Femur (tissue), 1 donor: ENCODE measurements at places on chromosomes 12 and 14.

GRCh38 chr14:38496092-38496491 lies 240.2 kb upstream of the CLEC14A start:
- no peak for DNase-seq

DNA sequence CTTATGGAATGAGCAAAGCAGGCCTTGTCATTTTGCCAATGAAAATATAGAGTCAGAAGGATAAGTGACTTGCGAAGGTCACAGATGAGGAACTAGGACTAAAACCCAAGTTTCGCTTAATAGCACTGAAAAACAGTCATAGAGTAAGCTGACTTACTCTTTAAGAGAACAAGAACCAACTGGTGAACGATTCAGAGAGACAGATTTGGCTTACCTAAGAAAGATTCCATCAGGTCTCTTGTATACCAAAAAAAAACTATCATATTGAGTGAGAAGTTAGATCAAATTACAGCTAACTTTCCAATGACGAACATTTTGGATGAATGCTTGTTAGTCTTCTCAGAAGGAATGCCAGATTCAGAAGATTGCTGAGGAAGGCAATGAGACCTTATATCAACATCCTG lies 74.2 kb downstream of the ZFC3H1 start:
- DNase-seq = no peak

DNA sequence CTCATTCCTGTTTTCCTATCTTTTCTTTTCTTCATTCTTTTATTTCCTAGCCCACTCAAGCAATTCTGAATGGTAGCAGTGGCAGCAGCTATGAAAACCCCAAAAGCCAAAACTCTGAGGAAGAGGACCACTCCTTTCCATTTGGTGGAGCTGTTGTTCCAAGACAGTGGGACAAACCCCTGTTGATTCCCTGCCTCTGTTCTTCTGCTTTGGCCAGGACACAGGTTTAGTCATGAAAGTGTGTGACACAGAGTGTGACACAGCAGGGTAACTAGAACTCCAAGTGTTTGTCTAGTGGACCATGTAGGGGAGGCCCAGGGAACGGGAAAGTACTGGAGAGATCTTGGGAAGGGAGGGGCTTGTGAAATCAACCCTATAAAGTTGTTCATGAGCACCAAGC lies 71.1 kb downstream of the PTCSC3 start:
- DNase-seq = no peak

DNA sequence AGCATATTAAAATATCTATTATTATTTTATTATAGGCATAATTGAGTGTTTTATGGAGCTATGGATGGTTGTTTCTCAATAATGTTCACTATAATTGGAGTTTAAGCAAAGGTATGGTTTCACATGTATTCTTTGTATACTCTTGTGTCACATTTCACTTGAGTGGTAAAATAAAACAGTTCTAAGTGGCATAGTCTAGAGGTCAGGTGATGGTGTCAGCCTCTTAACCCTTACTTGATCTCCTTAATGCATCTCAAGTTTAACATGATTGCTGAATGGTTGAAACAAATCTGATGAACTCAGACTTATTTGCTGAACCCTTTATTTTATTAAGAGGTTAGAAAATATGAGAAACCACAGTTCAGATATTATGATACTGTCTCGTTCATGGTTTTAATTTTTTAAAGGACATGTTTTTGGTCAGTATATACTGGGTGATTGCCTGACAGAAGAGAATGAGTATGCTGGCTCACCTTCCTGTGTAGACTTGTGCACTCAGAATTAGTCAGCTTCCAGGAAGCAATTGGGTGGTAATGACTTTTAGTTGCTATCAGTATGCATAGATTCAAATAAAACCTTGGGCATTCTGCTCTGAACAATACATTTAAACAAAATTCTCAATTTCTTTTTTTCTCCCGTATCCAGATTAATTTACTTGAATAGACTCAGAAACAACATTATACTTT lies 464.6 kb downstream of the PCNX1 start:
- DNase-seq = no peak

- DNase-seq = no peak
These were observed 465.3 kb downstream of the RAD51B start for GRCh38 chr14:68284834-68285233.

GRCh38 chr14:80927083-80927989 lies 14.2 kb downstream of the CEP128 start:
- no peak for DNase-seq

- no peak for DNase-seq
These were observed 442.7 kb downstream of the BTG1 start for GRCh38 chr12:91702843-91703425.

- DNase-seq = no peak
These were observed 11.3 kb downstream of the TSFM start for GRCh38 chr12:57793920-57794319.

DNA sequence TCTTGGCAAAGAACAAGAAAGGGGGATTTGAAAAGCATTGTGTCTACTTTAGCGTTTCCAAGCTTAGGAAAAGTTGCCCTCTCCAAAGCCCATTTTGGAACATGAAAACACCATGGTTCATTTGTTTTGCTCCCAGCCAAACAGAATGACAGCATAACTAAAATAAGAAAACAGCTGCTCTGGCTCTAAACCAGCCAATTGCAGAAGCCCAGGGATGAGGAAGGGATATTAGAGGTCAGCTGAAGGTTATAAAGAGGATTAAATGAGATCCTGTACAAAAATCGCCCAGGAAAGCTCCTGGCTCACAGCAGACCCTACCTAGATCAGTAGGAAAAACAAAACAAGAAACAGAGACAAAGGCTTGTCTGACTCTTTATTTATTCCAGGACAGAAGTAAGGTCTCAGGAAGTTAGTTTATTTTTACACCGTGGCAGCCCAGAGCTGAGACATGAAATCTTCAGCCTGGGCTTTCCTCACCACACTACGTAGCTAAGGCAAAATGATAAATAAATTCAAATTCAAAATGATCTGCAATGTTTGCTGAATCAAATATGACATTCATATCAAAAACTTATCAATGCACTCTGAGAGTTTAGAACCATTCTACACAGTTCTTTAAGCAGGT lies 25.9 kb downstream of the SPX start:
- DNase-seq = peak; percentile 67

- DNase-seq = no peak
These were observed 4.5 kb upstream of the AQP2 start for GRCh38 chr12:49946086-49946485.

DNA sequence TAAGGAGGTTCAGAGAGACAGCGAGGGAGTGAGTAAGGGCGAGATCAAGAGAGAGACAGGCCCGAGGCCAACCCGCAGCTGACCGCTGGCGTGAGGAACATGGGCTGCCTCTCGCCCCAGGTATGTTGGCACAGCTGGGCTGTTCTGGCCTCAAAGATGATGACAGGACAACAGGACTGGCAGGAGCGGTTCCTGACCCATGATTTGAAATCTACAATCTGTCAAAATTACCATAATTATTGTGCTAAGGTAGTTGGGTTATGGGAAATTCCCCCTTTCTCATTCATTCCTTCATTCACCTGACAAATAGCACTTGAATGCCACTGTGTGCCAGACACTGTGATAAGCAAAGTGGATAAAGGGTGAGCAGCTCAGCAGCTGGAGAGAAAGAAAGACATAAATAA lies 5.1 kb upstream of the ENDOU start:
- no peak for DNase-seq

DNA sequence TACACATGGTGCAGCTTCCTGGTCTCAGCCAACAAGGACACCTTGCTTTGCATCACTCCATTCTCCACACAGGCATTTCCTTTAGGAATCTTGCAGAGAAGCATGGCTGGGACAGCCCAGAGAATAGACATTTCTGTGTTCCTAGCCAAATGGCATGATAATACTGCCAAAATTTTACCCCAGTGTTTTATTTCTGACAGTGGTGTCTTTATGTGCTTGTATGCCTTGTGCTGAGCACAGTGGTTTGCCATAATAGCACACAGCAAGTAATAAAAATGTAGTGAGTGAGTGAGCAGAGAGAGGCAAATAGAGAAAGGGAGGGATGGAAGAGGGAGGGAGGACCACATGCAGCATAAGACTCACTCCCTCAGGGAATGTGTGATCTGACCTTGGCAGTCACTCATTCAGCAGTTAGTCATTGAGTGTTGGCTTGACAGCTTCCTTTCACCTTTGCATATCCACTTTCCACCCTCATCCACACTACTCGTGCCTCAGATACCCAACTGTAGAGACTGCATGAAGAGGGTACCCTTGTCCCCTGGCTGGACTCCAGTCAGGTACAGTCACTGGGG lies 212.8 kb upstream of the CCDC196 start:
- no peak for DNase-seq

DNA sequence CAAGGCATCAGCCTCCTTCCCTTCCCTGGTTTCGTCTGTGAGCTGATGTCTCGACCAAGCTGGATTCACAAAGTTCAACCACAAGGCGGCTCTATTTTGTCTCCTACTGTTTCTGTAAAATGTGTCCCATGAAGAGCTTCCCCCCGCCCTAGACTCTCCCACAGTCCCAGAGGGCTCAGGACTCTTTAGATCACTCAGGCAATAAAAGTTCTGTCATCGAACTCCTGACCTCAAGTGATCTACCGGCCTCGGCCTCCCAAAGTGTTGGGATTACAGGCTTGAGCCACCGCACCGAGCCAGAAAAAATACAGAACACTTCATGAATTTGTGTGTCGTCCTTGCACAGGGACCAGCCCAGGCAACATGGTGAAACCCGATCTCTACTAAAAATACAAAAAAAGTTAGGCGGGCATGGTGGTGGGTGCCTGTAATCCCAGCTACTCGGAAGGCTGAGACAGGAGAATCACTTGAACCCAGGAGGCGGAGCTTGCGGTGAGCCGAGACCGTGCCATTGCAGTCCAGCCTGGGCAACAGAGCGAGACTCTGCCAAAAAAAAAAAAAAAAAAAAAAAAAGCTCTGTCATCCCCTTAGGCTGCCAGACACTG lies 149.4 kb downstream of the BCL11B start:
- DNase-seq = no peak

GRCh38 chr12:130952171-130952954 lies 1.3 kb upstream of the ADGRD1 start:
- DNase-seq = no peak

GRCh38 chr14:57610631-57611030 lies 117.0 kb upstream of the CCDC198 start:
- DNase-seq = no peak

DNA sequence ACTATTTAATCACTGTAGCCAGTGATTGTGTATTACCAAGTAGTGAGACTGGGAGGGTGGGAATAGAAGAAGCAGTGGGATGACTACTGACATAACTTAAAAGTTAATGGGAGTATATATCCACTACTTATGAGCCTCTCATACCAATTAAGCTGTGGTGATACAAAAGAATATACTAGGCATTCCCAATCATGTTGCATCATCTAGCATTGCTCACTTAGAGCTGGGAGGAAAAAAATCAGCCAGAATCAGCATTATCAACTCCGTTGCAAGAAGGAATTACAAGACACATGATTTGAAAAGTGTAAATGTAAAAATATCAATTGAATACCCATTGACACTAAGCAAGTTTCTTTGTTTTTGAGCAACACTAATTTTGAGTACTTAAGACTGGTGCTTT lies 745 bp upstream of the PPP1R36 start:
- DNase-seq = no peak

GRCh38 chr14:20632448-20632830 lies 9.1 kb downstream of the OR6S1 start:
- no peak for DNase-seq

GRCh38 chr14:67335781-67336180 lies 23.8 kb downstream of the ATP6V1D start:
- no peak for DNase-seq

DNA sequence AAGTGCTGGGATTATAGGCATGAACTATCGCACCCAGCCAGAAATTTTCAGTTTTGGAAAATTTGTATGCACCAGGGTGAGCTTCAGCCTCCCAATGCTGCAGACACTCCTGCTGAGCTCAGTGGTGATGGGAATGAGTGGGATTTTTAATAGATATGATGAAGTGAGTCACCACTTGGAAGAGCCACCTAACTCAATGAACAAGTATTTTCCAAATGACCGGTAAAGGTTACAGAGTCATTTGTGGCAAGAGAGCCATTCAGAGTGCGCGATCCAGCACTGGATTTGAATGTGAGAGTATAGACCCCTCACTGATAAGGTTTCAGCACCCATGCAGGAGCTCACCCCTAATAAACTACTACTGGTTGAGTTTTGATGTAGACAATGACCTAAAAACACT lies 100.7 kb downstream of the PPP2R5C start:
- no peak for DNase-seq

DNA sequence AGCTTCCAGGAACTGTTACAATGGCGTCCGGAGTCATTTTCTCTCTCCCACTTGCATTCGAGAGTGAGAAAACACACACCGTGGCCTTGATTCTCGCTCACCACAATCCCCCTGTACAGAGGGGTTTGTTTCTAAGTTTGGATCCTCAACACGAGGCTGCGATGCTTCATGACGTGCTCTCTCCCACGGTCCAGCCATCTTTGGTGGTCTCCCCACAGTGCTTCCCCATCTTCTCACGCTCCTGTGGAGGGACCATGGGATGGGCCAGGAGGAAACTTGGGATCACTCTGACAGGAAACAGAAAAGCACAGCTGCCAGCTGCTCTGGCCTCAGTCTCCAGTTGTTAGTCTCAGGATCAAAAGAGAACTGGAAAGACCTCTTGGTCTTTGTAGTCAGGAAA lies 28.1 kb downstream of the OR10P1 start:
- no peak for DNase-seq

GRCh38 chr14:98118749-98119148 lies 1153.2 kb downstream of the BCL11B start:
- no peak for DNase-seq

- DNase-seq = peak; percentile 32
These were observed 5.8 kb downstream of the ANKRD9 start for GRCh38 chr14:102503641-102504327.

- no peak for DNase-seq
These were observed 28.2 kb downstream of the TBK1 start for GRCh38 chr12:64480148-64480547.

- DNase-seq = no peak
These were observed 127.3 kb downstream of the EFCAB11 start for GRCh38 chr14:89827265-89827664.

DNA sequence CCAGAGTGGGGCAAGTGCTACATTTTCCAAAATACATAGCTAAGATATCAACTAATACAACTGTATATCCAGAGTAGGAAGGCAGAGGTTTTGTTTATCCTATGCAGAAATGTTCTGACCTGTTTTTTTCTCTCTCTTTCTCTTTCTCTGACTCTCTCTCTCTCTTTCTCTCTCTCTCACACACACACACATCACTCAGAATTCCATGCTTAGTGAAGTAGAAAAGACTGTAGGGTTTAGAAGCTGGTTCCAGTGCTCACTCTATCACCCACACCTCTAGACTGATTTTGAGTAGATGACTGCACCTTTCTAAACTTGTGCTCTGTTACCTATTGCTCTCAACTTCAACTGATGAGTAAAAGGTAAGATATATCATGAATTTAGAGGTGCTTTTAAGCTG lies 356.7 kb downstream of the LRIG3 start:
- no peak for DNase-seq

DNA sequence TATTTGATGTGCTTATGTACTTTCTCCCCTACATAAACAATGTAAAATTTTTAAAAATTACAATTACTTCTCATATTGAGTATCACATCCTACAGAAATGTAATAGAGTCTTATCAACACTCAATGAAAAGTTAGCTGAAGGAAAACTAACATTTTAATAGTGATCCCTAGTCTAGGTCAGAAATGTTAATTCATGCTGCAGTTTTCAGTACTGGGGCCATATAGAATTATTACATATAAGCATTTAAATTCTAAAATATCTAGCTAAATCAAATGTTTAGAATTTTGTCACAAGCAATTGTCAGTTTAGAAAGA lies 37.8 kb downstream of the SLC6A15 start:
- DNase-seq = no peak
